ENCODE measurements at places on chromosomes 13 and 19.

DNA sequence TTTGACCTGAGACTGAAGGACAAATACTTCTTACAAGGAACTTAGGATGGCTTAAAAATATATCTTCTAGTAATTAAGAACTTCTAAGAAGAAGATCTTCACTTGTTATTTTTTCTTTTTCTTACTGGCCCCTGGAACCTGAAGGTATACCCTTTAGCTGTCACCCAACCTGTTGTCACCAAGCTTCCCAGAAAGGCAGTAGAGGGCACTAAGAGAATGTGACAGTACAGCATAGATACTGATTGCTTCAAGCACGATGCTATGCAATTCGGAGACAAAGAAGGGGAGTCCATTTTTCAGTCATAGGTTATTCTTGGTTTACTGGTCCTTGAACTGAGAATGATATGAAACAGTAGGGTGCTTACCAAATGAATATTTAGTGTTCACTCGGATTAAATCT, 208.3 kb upstream of the PCDH9 start:
- no peak for DNase-seq

DNA sequence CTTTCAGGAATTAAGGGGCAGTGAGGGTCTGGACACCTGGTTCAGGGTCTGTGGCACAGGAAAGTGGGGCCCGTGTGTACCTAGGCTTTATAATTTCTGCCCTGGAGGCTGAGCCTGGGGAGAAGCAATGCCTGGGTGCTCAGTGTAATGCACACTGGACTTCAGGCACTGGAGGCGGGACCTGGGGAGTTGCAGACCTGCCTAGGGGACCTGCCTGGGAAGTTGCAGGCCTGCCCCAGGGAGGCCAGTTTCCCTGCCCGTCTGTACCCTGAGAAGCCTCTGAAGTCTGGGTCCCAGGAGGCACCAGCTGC, 2.5 kb upstream of the TMEM59L start:
- no peak for DNase-seq

- no peak for DNase-seq
These were observed 16.4 kb downstream of the OR7A5 start for GRCh38 chr19:14818588-14818987.

- DNase-seq: no peak
These were observed 55.9 kb downstream of the SACS start for GRCh38 chr13:23377579-23377978.

- no peak for DNase-seq
These were observed 4.3 kb downstream of the CCER2 start for GRCh38 chr19:38907670-38908069.

GRCh38 chr13:51794964-51795363, 9.0 kb downstream of the DHRS12 start:
- DNase-seq: no peak

- DNase-seq: no peak
These were observed 10.9 kb upstream of the VWA8 start for GRCh38 chr13:41971848-41972247.

- no peak for DNase-seq
These were observed 88.7 kb upstream of the TNFSF11 start for GRCh38 chr13:42485272-42485671.

DNA sequence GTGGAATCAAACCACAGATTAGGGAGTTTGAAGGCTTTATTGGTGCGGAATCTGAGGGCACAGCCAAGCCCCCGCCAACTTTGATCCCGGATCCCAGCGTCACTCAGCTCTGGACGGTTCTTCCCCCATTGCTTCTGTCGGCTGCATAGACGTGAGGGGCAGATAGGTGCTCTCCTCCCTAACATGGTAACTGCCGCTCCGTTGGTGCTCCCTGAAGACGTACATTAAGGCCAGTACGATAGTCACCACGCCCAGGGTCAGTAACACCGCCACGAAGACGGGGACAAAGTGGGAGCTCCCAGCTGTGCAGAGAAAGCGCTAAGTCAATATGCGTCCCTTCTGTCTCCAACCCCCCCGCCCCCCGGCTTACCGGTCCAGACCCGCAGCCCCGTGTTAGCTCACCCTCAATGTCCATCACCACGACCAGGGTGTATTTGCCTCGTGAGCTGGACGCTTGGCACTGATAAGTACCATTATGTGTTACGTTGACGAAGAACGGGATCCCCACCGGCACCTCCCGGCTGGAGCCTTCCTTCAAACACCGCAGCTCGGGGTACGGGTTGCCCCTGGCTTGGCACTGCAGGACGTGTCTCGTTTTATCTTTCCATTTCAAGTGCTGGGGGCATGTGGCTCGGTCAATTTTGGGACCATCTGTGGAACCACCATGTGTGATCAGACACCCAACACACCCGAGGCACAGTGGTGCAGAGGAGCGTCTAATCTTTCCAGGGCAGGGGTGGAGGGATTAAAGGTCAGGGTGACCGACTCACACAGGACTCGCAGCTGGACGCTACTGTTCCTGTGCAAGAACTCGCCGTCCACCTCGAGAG, 644 bp upstream of the RAVER1 start:
- DNase-seq: no peak

Measured in vagina (tissue), 2 donors.